MM.1S (cell line): ENCODE measurements at places on chromosomes 5 and 9.

- no peak for DNase-seq
Observed at GRCh38 chr5:56088967-56089829, 94.4 kb upstream of the IL6ST start.

GRCh38 chr9:99336531-99336930 is 114.4 kb downstream of the SEC61B start:
- no peak for DNase-seq

DNA sequence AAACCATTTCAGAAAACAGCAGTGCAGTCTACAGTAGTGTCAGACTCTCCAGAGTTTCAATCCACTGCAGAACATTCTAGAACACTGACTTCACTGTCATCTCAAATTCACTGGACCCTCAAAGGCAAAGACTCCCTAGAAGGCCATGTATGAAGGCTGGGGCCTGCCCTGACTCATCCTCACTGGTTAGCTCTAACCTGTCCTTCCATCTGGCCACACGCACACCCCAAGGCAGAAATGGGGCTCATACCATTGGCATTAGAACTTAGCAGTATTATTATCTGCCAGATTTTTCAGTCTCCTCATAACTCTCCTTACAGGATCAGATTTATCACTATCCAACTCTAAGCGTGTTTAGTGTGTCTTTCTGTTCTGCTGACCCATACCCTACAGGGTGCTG is 20.4 kb downstream of the S1PR3 start:
- no peak for DNase-seq

DNA sequence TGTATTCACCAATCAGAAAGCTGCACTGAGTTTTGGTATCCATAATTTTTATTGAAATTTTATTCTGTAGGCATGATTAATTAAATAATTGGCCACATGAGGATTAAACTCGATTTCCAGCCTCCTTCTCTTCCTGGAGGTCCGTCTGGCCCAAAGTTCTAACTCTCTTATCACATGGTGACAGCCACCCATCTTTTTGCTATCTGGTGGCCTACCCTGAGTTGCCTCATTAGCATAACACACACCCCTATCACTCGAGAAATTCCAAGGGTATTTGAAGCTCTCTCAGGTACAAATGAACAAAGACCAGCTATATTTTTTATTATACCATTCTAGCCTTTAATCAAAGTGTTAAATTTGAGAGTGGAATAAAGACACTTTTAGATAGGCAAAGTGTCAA is 57.7 kb downstream of the APC start:
- DNase-seq: no peak

- DNase-seq: no peak
Observed at GRCh38 chr9:108772301-108772894, 83.4 kb downstream of the ACTL7B start.

DNA sequence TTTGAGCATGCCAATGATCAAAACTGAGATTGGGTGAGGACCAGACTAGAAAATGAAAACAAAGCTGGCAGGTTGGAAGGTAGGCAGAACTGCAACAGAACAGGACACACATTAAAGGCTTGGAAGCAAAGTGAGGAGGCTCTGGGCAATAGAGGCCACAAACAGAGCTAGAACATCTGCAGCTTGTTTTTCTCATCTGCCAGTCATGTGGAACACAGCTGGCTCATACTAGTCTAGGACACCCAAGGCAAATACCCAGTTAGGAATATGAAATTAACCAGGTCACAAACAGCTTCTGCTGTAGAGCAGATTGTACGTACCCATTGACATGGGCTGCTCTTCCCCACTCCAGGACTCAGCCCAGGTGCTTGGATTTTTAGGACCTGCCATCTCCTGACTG is 61.7 kb downstream of the SPEF2 start:
- DNase-seq: no peak

- peak; percentile 86 for DNase-seq
Observed at GRCh38 chr9:137067860-137068538, 2.4 kb downstream of the SAPCD2 start.

DNA sequence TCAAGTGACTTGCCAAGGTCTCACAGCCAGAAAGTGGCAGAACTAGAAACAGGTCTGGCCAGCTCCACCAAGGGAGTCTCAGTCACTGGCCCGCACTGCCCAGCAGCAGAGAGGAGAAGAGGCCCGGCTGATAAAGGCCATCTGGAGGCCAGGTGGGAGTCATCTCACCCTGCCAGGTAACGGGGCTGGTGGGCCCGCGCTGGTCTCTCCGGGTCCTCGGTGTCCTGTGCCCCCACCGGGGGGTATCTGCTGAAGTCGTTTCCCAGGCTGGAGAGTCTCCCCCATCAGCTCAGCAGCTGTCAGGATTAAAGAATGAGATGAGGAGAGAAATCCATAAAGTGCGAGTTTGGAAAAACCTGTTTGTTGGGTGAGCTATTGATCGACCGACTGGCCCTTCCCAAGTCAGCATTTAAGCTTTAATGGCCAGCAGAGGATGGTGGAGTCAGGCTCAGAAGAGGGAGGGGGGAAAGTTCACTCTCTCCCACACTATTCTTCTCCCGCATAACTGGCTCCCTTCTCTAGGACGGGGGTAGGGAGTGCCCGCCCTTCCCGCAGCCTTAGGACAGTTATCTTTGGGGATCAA is 30.3 kb downstream of the LMX1B start:
- no peak for DNase-seq

DNA sequence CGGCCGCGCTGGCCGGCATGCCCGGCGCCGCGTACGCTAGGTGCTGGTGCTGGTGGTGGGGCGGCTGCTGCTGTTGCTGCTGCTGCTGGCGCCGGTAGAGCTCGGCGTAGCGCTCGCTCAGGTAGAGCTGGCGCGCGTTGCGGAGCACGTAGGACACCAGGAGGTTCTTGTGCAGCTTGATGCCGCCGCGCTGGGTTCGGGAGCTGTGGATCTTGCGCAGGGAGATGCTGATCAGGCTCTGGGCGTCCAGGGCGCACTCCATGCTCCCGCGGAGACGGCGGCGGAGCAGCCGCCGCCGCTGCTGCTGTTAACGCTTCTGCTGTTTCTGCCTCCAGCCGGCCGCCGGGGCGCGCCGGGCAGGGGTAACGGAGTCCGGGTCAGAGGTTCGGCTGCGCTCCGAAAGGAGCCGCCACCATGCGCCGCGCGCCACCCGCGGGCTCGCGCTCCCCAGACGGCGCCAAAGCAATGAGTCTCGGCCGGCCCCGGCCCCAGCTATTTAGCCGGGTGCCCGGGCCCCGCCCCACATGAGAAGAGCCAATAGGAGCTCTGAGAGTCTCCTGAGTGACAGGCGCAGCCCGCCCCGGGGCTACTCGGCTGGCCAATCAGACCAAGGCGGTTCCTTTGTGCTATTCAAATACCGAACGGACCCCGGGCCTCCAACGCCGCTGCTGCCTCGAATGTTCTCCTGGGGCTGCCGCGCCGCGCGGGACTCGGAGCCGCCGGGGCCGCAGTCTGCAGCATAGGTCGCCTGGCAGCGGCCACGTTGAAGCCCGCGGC is at the start of gene IER5L:
Gene IER5L, minus strand, starts transcription at position 471 of the 777 bp plus-strand sequence. Its CDS starts 209 bp downstream, at position 262.
- peak; percentile 96 for DNase-seq

- no peak for DNase-seq
Observed at GRCh38 chr9:107841076-107841475, 351.5 kb upstream of the KLF4 start.

DNA sequence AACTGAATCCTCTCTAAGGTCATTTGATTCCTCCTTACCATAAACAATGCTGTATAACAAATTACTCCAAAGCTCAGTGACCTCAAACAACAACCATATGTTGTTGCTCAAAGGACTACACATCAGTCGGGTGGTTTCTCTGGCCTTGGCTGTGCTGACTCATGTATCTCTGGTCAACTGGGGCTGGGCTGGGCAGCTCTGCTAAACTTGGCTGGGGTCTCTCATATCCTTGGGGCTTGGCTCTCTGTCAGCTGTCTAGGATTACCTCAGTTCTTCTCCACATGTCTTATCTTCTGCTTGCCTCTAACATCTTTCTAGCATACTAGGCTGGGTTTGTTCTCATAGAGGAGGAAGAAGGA is 86.4 kb downstream of the GALNT10 start:
- peak; percentile 43 for DNase-seq

DNA sequence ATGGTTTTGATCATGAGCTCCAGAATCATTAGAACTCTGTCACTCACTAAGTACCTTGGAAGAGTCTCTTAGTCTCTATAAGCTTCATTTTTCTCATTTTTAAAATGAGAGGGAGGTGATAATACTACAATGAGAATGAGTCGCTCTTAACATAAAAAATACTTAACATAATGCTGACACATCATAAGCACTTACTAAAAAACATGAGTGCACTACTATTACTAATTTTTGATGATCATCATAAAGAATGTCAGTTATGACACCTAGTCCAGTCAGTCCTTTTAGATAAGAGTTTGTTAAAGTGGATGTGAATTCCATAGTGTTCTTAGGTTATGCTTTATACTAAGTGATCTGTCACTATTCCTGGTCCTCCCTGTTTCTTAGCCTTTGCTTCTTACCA is 200.4 kb upstream of the SLC24A2 start:
- DNase-seq: no peak

DNA sequence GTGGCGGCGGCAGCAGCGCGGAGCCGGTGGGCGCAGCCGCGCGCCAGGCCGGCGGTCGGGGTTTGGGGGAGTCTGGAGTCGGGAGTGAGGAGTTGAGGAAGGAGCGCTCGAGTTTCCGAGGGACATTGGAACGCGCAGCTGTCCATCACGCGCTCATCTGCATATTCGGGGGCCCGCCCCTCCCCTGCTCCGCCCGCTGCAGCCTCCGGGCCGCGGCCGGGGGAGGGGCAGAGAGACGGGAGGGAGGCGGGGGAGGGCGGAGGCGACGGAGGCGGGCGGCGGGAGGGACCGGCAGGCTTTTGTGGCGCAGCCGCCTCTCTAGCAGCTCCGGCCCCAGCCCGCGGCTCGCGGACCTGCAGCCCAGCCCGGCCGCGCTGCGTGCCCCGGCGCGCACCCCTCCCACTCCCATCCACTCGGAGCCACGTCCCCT is at the start of gene IRX2:
Gene IRX2, minus strand, starts transcription at position 86 of the 430 bp plus-strand sequence. CDS start 264 bp downstream, outside the sequence.
- DNase-seq: no peak

DNA sequence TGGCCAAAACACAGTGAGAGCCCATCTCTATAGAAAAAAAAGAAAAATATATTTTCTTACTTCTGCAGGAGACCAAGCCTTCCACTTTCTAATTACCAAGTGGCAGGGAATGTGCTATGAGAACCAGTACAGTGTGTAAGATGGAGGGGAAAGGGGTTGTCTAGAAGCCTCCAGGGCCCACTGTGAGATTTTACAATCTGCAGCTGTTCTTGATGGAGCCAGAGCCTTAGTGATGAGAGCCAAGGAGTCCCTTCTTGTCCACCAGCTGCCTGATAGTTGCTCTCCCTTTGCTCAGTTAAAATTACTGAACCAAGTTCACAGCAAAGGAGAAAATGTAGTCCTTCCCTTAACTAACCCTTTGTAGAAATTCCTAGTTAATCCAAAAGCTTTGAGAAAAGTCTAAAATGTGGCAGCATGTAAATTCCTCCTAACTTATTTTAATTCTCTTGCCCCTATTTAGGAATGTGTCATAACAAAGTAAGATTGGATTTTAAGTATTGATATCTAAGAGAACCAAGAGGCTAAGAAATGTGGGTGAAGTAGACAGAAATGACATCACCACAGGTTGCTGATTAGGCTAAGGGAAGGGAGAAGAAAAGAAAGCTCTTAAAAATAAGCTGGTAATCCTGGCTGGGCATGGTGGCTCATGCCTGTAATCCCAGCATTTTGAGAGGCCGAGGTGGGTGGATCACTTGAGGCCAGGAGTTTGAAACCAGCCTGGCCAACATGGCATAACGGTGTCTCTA is 19.3 kb downstream of the SRP19 start:
- no peak for DNase-seq

DNA sequence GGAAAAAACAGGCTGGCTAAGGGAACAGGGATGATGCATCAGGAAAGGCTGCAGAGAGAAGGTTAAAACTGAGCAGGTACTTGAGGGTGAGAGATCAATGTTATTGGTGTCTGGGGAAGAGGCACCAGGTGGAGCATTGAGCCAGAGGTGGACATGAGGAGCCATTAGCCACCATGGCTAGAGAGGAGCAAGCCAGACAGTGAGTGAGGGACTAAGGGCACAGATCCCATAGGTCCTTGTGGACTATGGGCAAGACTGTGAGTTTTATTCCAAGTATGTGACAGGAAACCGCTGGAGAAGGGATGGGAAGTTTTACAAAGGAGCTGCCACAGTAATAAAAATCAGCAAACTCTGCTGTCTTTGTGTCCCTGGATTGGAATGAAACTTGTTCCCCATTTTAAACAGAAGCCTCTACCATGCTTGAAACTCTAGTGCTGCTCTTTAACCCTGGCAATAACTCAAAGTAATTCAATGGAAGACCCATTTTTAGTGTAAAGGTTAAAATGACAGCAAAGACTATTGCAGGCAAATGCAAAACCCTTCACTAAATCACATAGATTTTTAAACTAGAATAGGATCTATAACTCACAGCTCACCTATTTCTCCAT is 349.8 kb downstream of the ENC1 start:
- no peak for DNase-seq

- no peak for DNase-seq
Observed at GRCh38 chr5:92283521-92283920, 900.4 kb upstream of the ARRDC3 start.

GRCh38 chr5:15515229-15515628 is 15.2 kb downstream of the FBXL7 start:
- DNase-seq: no peak

DNA sequence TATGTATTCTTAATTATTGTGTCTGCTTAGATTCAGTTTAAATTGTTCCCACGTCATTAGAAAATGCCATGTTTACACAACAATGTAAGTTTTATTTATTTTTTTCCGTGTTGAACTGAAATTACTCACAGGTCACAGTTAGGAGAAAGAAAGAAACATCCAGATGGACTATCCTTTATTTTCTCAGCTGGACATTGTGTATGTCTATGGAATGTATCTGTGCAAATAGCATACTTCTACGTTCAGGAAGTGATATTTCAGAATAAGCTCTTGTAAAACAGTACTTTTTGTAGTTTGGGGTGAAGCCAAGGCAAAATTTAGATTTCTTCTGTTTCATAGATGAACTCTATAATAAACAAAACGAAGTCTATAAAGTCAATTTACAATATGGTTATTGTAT is 249.0 kb upstream of the ZNF608 start:
- DNase-seq: no peak

- no peak for DNase-seq
Observed at GRCh38 chr5:1520791-1521453, 2.8 kb downstream of the LPCAT1 start.
